ENCODE measurements at places on chromosomes 1 and 21.

DNA sequence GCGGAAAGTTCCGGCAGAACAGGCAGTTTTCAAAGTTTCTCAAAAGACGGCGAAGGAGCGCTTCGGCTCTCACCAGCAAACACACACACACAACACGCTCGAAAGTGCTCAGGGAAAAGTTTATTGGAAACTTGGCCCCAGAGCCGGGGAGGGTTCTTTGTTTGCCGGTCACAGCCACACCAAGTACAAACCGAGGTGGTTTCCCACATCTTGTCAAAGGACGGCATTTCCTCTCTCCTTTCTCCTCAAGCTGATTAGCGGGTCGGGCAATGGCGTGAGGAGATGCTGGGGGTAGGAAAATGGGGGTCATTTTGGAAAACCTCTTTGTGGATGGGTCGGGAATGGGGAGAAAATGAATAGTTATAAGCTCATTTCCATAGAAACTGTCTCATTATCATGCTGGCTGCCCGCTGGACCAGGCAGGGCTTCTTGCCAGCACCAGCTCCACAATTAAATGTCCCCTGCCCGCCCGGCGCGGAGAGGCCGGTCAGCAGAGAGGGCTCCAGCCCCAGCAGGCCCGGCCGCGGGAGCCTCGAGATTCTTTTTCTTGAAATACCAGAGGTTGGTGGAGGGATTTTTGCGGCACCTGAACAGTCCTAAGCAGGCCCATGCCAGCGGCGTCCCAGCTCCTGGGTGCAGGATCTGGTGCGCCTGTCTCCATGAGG is 92.3 kb downstream of the PRDM16 start:
- DNase-seq: no peak

DNA sequence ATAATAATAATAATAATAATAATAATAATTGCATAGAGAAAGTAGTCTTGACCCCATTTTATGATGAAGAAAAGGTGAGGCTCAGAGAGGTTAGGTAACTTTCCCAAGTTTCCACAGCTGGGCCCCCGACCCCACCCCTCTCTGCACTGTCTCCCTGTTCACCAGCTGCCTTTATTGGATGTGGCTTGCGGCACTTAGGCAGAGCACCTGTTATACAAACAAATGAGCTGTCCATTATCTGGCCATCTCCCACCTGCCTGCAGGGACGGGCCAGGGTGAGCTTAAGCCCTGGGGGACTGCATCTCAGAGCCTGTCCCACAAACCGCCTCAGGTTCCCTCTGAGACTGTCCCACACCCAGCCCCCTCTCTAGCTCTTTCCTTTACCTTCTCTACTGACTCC is 10.1 kb upstream of the EFNA1 start:
- DNase-seq: no peak

DNA sequence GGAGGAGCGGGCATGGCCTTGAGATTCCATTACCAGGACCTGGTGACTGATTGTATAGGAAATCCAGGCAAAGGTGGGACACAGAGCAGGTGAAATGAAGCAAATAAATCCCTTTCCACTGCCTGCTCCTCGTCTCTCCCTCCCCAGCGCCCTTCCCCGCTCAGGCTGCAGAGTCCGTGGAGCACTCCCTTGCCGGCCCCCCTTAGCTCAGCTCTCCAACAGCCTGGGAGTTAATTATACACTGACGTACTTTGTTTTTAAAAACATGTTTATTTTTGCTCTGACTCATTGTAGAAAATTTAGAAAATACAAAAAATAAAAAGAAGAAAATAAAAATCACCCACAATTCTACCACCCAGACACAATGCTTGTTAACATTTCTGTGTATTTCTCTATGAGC is 61.7 kb downstream of the LGR6 start:
- DNase-seq: no peak

GRCh38 chr21:32940079-32941014 is 85.4 kb upstream of the OLIG2 start:
- peak; percentile 23 for DNase-seq

- DNase-seq: no peak
These were observed 319.2 kb downstream of the SMYD3 start for GRCh38 chr1:246187834-246188372.

- DNase-seq: no peak
These were observed 247.6 kb upstream of the SGIP1 start for GRCh38 chr1:66286307-66286706.

DNA sequence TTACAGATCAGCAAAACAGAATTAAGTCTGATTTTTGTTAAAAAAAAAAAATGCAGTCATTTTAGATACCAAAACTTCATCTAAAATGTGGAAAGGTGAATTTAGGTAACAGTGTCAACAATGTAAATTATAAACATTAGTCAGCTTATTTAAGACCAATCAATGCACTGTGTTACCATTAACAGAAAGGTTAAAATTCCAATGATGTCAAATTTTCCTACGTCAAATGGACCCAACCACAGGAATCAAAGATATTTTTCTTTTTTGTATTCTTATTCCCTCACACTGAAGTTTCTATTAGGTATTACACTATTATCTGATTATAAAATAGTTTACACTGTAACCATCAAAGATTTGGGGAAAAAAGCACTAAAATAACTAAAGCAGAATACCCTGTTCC is 6.5 kb downstream of the ARHGAP29 start:
- no peak for DNase-seq

- DNase-seq: no peak
These were observed 62.0 kb upstream of the ABCG1 start for GRCh38 chr21:42156690-42157605.

- no peak for DNase-seq
These were observed 23.6 kb upstream of the ARHGEF10L start for GRCh38 chr1:17515902-17516301.

- DNase-seq: no peak
These were observed 2.1 kb upstream of the RAP1GAP start for GRCh38 chr1:21670956-21671902.

- DNase-seq: no peak
These were observed 21.0 kb downstream of the MMEL1 start for GRCh38 chr1:2611621-2612437.

- DNase-seq: no peak
These were observed 22.6 kb upstream of the PPP1R15B start for GRCh38 chr1:204434116-204434755.

DNA sequence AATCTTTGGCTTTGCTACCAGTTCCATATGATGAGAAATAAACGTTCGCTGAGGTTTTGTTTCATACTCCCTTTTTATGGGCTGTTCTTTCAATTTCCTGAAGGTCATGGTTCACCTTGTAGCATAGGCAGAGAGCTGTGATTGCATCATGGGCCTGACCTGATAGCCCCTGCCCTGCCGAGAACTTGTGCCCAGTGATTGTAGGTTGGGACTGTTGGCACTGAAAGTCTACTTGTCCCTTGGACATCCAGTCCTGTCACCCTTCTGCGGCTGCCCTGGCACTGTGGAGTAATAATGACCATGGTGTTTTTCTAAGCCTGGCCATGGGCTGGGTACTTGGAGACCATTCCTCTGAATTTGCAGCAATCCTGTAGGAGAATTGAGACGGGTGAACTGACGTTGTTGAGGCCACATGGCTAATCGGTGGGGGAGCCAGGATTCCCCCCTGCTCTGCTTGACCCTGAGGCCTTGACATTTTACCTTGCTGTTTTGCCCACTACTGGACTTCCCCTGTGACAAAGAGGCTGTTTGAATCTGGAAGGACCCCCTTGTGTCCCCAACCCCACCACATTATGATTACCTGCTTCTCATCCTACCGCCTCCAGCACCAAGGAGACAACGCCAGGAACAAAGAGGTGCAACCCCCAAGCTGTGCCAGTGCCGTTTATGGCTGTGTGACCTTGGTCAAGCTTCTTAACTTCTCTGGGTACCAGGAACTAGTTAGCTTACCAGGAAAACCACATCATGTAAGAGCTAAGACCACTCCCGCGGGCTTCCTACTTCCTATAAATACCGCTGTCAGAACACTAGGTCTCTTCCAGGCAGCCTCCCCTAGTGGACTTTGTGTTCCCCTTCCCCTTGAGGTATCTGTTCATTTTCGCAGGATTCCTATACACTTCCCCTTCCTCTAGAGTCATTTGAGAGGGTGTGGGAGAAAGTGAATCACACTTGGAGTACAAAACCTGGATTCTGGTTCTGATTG is 23.4 kb downstream of the SESN2 start:
- no peak for DNase-seq

- no peak for DNase-seq
These were observed 25.8 kb downstream of the RRP1 start for GRCh38 chr21:43815107-43815613.

DNA sequence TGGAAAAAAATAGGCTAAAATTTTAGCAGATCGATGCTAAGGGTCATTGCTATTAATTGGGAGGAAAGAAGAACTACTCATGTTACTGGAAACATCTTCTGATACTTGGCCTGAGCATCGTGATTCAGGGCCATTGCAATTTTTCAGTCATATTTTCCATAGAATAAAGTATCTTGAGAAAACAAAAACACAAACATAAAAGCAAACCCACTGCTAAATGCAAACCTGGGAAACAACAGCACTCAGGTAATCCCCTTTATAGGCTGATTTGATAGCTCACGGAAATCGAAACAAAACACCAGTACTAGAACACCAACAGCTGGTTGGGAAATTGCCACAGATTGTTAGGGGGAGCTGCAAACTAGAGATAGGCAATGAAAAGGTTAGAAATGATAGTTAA is 172.9 kb upstream of the ESRRG start:
- no peak for DNase-seq

- DNase-seq: peak; percentile 46
These were observed 7.6 kb downstream of the CDKN2C start for GRCh38 chr1:50977575-50978143.

- no peak for DNase-seq
These were observed 229.9 kb downstream of the PTPRU start for GRCh38 chr1:29466258-29466657.

GRCh38 chr21:40489001-40489400 is 358.0 kb downstream of the DSCAM start:
- DNase-seq: no peak

DNA sequence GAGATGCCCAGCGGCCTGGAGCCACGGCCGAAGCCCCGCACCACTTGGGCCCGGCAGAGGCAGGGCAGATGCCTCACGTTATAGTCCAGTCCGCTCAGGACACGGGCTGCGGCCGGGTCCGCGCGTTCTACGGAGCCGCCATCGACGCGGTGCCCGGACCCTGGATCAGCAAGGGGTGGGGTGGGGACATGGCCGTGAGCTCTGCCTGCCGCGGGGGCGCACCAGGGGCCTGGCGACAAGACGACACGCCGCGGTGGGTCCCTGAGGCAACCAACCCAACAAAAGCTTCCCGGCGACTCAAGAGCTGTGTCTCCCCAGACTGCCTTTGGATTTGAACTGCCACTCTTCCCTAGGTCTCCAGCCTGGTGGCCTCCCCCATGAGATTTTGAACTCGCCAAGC is 211.4 kb upstream of the GREM2 start:
- no peak for DNase-seq

DNA sequence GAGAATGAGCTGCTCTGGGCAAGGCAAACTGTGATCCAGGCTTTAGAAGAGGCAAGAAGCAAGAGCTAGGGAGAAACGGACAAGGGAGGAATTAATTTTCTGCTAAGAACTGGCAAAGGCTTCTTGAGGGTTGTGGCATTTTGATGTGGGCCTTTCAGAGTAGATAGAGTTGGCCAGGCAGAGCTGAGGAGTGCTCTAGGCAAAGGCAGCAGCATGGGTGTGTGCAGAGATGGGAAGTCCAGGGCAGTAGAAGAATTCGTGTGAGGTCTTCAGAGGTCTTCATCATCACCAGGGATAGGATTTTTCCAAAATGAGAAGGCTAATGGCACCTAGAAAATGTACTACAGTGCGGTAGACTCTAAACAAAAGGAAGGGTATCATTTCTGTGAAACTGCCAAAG is 237.8 kb downstream of the LTN1 start:
- DNase-seq: no peak

DNA sequence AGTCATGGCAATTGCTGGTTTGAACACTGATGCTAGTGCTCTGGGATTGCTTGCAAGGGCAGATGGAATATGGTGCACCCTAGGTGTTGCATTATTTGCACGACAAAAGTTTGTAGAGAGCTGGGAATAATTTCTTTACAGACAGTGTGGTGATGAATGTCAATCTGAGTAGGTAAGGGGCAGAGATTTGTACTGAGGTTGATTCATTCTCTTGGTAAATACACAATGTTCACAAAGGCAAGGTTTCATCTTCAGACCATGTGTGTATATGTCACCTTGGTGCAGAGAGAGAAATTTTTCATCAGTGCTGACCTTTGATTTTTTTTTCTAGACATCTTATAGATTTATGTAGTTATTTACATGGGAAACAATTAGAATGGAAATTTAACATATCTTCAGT is 5.0 kb downstream of the PTPRC start:
- DNase-seq: no peak

DNA sequence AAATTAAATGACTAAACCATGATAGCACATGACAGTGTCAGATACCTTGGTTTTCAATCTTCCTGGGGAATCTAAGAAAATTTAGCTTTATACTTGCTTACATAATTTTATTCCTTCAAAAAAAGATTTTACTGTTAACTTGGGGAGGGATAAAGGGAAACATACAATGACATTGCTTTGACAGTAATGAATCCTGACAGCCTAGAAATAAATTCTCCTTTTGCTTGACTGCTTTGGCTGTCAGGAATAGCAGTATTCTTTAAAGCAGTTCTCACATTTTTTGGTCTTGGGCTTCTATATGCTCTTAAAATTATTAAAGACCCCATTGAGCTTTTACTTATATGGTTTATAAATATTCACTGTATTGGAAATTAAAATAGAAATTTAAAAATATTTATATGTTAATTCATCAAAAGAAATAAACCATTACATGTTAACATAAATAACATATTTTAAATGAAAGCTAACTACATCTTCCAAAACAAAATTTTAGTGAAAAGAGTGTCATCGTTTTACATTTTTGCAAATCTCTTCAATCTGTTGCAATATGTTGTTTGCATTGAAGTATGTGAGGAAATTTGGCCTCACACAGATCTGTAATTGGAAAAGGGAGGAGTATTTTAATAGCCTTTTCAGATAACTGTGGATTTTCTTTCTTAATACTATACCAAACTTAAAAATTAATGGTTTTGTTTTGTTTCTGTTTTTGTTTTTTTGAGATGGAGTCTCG is 16.1 kb downstream of the EPHX4 start:
- no peak for DNase-seq

- peak; percentile 7 for DNase-seq
These were observed 29.4 kb upstream of the CSF1 start for GRCh38 chr1:109880971-109881894.

DNA sequence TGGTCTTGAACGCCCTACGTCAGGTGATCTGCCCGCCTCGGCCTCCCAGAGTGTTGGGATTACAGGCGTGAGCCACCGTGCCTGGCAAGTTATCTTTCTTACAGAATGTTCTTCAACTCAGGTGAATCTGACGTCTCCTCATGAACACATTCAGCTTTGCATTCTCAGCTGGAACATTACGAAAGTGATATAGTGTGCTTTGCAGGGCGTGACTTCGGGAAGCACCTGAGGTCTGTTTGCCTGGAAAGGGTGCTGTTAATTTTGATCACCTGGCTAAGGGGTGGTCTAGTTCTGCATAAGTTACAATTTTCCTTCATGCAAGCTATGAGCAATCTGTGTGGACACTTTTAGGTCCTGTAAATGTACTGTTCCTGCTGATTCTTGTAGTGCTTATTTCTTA is 16.3 kb upstream of the CLIC4 start:
- no peak for DNase-seq
